GM20000 (cell line): ENCODE measurements at places on chromosomes 7 and 10.

- DNase-seq, result no peak
Measured at GRCh38 chr7:155269766-155270585, 27.7 kb upstream of the INSIG1 start.

DNA sequence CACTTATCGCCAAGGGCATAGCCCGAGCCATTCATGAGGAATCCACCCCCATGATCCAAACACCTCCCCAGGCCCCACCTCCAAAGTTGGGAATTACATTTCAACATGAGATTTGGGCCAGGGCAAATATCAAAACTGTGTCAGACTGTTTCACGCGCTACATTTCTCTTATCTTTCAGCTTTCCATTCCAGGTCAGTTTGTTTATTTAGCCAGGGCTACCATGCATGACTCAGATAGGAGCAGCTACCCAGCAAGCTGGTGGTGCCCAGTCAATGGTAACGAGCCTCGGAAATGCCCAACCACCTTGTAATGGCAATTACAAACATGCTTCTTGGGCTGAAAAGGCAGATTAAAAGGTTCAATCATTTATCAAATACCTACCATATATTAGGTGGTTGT, 43.6 kb upstream of the BAMBI start:
- no peak for DNase-seq

DNA sequence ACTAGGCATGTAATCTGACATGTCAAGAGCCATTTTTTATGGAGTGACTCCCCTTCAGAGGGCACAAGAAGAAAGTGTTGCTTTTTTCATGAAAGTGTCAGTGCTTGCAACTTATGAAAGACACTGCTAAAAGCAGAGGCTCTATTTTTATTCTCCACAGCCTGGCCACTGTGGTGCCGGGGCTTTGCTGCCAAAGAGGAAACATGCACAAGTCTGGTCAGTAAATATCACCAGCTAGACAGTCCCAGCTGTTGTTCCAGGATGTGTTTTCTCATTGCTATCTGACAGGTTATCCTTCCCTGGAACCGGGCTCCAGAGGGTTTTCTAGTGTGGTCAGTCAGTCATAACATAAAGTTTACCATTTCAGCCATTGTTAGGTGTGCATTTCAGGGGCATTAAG, 180.7 kb upstream of the PITRM1 start:
- no peak for DNase-seq

DNA sequence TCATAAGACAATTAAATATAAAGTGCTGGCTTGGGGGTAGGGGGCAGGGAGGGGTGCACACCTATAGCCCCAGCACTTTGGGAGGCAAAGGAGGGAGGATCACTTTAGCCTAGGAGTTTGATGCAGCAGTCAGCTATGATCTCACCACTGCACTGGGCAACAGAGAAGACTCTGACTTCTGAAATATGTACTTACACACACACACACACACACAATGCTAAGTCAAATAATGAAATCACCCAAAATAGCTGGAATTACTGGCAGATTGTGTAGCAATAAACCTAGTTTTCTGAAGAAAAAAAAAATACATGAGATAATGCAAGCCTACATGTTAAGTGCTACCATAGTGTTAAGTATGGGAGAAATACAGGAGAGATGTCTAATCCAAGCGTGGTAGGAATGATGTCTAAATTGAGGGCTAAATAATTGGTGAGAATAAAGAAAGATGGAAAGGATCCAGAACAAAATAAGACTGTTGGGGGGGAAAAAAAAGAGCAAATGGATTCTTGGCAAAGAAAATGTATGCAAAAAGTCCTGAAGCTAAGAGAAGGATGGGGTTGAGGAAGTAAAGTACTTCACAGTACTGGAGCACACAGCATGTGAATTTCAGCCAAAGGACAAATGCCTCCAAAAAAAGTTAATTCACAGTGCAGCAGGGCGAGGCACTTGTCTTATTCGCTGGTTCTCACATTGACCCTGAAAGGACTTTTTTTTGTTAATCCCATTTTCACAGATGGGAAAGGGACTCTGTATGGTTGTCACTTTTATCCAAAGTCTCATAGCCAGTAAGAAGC, 73.9 kb downstream of the IGF2BP3 start:
- no peak for DNase-seq

DNA sequence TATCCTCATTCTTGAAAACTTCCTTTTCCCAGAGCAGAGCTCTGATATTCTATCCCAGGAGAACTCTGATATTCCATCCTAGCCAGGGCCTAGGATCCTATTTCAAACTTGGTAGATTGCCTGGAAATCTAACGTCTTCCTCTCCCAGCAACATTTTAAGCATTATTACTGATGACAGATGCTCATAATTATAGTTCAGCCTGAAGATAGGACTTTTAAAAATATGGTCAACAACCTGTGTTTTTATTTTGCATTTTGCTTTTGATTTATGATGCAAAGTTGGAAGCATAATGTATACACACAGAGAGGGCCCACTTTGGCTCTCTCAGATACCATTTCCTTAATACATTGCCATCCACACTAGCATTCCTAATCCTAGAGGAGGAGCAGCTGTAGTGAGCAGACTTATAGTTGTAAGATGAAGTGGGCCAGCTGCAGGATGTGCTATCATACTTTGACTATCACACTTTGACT, 457.4 kb upstream of the TPK1 start:
- DNase-seq, result no peak

GRCh38 chr10:76086761-76087639, 655.6 kb downstream of the LRMDA start:
- DNase-seq, result peak; percentile 12

DNA sequence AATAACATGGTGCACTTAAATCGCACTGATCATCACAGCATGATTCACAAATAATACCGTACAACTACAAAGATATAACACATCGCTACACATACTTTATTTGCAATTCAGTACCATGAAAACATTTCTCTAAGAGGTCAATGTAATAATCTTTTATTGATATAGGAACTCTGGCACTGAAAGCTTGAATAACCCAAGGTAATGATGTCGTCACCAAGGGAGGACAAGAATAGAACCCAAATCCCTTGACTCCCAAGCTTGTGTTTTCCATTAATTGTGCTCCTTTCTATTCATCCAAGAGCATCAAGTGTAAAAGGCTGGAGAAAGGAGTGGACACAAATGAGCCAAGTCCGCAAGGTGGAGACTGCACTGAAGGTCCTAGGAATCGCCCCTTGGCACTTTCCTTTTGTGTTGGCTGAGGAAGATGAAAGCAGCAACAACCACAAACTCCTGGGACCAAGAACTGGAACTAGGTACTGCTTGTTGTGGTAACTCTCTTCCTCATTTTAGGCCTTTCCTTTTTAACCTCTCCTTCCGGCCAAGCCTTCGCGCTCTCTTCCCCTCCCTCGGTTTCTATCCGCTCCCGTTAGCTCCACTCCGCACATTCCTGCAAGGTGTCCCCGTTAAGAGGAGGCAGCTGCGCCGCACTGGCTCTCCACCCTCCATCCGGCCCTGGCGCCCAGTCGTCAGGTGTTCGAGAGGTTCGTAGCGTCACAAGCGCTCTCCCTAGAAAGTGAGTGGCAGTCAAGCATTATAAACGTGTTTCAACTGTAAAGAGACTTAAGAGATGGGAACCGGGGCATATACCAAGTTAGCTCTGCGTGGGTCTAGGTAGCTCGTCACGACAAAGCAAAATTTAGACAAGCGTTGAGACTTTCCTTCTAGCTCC, 1.0 kb upstream of the CBLL1 start:
- DNase-seq, result peak; percentile 43

DNA sequence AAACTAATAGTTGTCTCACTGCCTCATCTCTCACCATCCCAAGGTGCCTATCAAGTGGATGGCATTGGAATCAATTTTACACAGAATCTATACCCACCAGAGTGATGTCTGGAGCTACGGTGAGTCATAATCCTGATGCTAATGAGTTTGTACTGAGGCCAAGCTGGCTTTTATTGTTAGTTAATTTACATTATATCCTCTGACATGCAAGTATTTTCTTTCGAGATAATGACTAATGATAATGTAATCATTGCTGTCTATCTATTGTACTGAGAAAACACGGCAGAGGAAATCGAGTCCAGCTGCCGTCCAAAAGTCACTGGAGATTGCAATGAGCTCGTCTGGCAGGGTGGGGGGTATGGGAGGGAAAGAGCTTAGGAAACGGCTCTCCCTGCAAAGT, 172.4 kb upstream of the LANCL2 start:
- no peak for DNase-seq

- DNase-seq, result no peak
Measured at GRCh38 chr7:151869109-151869428, 7.8 kb downstream of the PRKAG2 start.

DNA sequence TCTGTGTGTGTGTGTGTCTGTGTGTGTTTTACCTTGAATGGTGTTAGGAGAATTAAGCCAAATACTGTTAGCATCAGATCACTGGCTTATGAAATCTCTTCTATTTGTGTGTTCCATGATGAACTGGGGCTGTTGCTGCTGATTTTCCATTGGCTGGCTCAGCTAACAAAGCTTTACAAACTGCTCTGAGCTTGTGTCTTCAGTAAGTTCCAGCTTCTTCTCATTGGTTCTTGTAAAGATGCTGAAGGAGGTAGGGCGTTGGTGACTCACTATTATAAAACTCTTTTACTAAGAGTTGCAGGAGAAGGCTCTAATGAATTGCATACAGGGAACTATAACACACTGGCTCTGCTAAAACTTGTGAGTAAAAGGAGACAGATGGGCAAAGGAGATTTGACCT, 136.4 kb upstream of the PRKCQ start:
- no peak for DNase-seq

- DNase-seq, result no peak
Measured at GRCh38 chr7:32574626-32575025, 79.3 kb downstream of the AVL9 start.
